Aorta (tissue), 5 donors: ENCODE measurements at places on chromosomes 4 and X. TPM values are rescaled to one million over a fixed set of nuclear protein-coding genes. Genes with fewer than 3 reads are reported as not detected.

GRCh38 chrX:149283853-149284252, 221.3 kb downstream of the IDS start:
- no peak overlapping the region for H3K4me3 ChIP-seq
- H3K27me3 ChIP-seq: no peaks in the 10 kb centered on the region
- no peak for DNase-seq
- H3K36me3 ChIP-seq: no peaks in the 10 kb centered on the region

Gene USP17L17
- not detected for total RNA-seq

- H3K27me3 ChIP-seq: no peaks in the 10 kb centered on the region
- no peak overlapping the region for H3K4me3 ChIP-seq
- no peak overlapping the region for H3K27ac ChIP-seq
- no peaks in the 10 kb centered on the region for H3K36me3 ChIP-seq
- H3K4me1 ChIP-seq: peaks cover 6% of the 10 kb centered on the region
Measured at GRCh38 chr4:15652841-15653240, 2.3 kb downstream of the FBXL5 start.

DNA sequence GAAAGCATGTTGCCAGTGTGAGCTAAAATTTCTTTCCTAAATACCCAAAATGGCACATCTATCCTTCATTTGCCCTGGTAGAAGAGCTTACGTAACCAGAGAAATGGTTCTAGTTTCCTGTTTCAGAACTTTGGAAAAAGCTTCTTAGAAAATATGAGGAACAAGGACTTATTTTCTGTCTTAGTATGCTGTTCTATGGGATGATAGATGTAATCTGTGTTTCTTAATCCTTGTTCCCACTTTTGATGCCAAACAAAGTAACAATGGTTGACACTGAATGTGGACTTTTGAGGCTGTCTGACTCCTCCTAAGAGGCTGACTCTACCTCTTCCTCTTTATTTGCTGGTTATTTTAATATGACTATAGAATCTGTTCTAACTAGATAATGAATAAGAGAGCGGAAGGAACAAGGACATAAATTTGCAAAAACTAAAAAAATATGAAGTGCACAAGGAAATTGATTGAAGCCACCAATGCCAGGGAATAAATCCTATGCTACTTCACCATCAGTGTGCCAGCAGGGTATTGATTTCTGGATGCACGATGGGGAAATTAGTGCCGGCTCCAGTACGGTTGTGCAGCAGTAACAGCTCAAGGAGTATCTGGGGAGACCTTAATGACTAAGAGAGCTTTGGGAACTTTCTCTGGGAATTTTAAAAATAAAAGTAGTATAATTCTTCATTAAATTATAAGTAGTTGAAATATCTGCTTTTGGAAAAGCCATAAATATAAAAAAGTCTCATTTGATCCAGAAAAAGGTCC, 39.4 kb upstream of the TET2 start:
- no peaks in the 10 kb centered on the region for H3K27me3 ChIP-seq
- no peak for DNase-seq
- H3K4me1 ChIP-seq: no peaks in the 10 kb centered on the region
- no peak overlapping the region for H3K4me3 ChIP-seq
- H3K36me3 ChIP-seq: no peaks in the 10 kb centered on the region

GRCh38 chr4:140096921-140097320, 57.1 kb downstream of the MAML3 start:
- H3K4me3 ChIP-seq: no peak overlapping the region
- peaks cover 11% of the 10 kb centered on the region for H3K4me1 ChIP-seq
- H3K27ac ChIP-seq: peak overlapping the region; percentile 34
- H3K36me3 ChIP-seq: no peaks in the 10 kb centered on the region
- DNase-seq: no peak

DNA sequence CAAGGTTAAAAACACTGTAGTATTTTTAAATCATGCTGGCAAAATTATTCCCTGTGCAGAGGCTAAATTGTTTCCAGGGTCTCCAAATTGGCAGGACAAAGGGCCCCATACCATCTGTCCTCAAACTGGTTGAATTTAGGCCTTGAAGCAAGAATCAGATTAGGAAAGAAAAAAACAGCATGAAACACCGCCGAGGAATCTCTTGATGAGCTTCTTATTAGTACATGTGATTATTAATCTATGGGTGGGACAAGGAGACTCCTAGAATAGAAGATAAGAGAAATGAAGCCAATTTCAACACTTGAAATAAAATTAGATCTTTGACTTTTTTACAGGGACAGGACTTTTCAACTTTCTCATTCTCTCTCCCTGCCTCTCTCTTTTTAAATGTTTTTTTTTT, 7.1 kb upstream of the CLNK start:
- H3K4me3 ChIP-seq: no peak overlapping the region
- H3K27me3 ChIP-seq: no peaks in the 10 kb centered on the region
- H3K4me1 ChIP-seq: no peaks in the 10 kb centered on the region
- no peak overlapping the region for H3K27ac ChIP-seq
- no peak for DNase-seq

DNA sequence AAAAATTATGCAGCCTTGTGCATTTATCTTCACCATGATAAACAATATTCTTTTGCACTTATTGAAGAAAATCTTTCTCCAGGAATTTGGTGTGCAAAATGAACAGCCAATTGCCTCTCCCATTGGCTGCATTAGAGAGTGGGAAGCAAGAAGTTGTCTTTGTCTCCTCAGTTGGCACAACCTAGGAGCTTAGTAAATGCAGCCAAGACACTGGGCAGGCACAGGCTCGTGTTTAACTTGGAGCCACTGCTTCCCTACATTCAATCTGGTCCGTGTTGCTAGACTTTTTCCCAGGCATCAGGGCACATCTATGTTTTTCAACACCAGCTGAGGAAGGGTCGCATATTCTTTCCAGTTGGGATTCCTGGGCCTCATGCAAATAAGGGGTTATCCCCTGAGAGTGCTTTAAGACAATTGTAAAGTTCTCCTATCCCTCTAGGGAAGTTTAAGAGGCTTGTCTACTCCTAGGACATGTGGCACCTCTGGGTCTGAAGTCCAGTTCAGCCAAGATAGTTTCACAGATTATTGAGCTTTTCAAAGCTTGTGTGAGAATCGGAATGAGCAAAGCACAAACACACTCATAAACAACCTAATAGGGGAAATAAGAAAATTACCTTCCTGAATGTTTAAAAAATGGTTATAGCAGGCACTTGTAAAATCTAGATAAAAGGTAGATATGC, 31.8 kb upstream of the SRD5A3 start:
- DNase-seq: no peak
- H3K27me3 ChIP-seq: no peaks in the 10 kb centered on the region
- H3K27ac ChIP-seq: no peak overlapping the region
- H3K36me3 ChIP-seq: no peaks in the 10 kb centered on the region
- no peak overlapping the region for H3K4me3 ChIP-seq
- no peaks in the 10 kb centered on the region for H3K4me1 ChIP-seq

Gene GPR143
- total RNA-seq: 0.45 TPM
